Left renal pelvis (tissue), 4 donors: ENCODE measurements at places on chromosomes 6 and 20. TPM values are rescaled to one million over a fixed set of nuclear protein-coding genes. Genes with fewer than 3 reads are reported as not detected.

- DNase-seq: no peak
Measured at GRCh38 chr6:5657684-5658430, 348.9 kb downstream of the NRN1 start.

GRCh38 chr6:4185419-4185818, 50.0 kb upstream of the ECI2 start:
- no peak for DNase-seq

GRCh38 chr20:37345339-37346235, at the start of gene SRC:
Gene SRC (plus strand): TSS chr20:37346140. CDS start chr20:37384154, 38,014 bp downstream.
- DNase-seq: no peak

- no peak for DNase-seq
Measured at GRCh38 chr6:134680021-134680420, 269.9 kb downstream of the ALDH8A1 start.

- no peak for DNase-seq
Measured at GRCh38 chr20:57409316-57409671, 18.1 kb downstream of the RBM38 start.

- DNase-seq: no peak
Measured at GRCh38 chr6:141488488-141488887, 644.2 kb upstream of the GJE1 start.

DNA sequence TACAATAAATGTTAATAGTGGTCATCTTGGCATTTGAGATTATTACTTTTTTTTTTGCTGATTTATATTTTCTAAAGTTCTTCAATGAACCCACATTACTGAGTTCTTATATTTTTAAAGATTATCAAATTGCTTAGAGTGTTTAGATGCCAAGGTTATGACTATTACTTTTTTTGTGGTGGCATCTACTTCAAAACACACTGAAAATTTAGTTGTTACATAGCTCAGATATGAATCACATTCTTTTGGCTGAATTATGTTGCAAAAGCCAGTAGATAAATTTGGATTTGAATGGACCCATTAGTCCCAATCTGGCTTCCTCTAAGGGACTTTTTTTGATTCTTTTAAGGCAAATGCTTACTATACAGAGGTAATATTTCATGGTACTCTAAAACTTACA, 8.9 kb downstream of the UTRN start:
- no peak for DNase-seq

DNA sequence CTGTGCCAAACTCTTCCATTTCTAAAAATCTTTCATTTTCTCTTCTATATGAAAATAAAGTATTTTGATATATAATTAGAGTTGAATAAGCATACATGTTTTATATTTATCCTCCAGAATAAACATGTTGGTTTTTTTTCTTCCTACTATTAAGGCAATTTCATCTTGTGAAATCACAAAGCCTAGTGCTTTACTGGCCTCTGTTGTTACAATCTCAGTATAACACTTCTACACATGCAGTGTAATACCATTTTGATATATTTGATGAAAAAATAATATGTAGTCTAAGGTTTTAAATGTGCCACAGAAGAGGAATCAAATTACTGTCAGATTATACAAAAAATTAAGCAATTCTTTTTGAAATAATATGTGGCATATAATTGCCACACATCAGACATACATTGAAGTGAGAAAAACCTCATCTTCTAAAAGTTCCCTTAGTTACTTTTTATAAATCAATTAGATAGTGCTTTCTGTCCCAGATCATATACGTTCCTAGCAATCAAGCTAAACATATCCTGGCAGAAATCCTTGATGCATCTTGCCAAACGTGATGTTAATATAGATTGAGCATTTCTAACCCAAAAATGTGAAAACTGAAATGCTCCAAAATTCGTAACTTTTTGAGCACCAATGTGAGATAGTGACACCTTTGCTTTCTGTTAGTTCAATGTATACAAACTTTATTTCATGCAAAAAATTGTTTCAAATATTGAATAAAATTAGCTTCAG, 225.1 kb upstream of the MANEA start:
- no peak for DNase-seq

DNA sequence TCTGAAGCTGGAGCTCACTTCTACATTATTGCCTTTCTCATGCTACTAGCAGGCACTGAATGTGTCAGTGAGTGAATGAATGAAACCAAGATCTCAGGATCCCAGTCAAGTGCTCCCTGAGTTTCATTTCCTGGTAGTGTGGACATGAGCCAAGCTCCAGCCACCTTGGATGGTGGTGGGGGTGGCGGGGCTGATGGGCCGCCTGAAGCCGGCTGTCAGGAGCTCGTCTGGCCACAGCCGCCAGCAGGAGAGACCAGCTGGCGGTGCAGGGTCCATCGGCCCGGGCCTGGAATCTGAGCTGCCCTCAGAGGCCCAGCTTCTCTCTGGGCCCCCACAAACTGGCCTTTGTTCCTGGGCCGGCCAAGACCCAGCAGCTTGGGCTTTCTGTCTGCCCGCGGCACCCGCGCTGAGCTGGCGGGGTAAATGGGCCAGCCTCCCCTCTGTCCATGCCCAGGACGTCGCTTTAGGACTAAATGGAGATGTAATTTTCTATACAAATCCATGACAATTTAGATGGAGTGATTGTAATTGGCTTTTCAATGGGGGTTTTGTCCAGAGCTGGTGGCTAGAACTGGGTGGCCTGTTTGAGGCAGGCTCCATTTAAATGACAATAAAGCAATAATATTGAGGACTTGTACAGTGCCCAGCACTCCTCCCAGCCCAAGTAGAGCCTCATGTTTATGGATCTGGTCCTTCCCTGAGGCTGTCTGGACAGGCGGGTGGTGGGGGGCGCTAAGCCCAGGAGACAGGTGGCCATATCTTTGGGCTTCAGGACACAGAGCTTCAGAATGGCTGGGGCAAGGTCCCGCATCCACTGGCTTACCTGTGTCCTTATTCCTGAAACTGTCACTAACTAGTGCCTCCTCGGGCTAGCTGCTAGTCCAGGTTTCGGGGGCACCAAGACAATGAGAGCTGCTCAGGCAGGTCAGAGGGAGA, 43.5 kb downstream of the NOL4L start:
- DNase-seq: no peak

DNA sequence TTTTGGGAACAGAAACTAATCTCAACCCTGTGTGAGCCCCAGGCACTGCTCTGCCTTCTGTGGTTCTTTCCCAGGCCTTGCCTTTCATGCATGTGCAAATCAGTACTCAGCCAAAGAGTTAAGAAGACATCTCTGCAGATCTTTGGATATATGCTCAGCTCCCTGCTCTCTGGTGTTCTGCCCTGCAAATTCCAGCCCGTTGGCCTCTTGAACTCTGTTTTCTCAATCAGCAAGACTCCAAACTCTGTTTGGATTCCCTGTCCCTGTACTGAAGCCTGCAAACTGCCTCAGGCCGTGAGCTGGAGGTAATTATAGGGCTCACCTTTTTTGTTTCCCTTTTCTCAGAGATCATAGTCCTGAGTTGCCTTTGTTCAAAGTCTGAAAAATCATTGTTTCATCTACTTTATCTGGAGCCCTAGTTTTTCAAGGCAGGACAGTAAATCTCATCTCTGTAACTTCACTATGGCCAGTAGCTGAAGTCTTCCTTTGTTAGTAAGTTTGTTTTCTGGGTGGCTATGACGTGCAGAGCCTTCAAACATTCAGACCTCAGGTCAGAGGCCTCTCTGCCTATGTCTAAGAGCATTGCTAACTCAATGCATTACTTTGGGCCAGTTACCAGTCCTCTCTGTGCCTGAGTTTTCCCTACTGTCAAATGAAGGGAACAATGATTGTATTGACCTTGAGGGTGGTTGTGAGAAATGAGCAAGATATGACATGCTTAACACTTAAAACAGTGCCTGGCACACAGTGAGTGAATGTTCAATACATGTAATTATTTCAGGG, 15.9 kb upstream of the MDFI start:
- no peak for DNase-seq

DNA sequence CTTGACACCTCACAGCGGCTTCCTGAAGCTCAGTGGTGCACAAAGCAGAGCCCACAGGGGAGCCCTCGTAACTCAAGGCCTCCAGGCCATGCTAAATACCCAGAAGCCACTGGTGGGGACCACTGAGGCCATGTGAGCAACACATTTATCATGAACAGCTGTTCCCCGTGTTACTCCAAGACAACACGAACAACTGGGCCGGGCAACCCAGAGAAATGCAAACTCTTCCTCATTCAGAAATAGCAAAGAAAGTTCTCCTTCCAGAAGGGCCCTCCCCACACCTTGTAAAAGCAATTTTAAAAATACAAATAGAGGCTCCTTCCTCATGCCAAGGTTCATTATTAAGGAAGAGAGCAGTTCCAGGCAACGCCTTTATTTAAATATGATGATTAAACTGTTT, 36.3 kb upstream of the SLCO4A1 start:
- DNase-seq: no peak

DNA sequence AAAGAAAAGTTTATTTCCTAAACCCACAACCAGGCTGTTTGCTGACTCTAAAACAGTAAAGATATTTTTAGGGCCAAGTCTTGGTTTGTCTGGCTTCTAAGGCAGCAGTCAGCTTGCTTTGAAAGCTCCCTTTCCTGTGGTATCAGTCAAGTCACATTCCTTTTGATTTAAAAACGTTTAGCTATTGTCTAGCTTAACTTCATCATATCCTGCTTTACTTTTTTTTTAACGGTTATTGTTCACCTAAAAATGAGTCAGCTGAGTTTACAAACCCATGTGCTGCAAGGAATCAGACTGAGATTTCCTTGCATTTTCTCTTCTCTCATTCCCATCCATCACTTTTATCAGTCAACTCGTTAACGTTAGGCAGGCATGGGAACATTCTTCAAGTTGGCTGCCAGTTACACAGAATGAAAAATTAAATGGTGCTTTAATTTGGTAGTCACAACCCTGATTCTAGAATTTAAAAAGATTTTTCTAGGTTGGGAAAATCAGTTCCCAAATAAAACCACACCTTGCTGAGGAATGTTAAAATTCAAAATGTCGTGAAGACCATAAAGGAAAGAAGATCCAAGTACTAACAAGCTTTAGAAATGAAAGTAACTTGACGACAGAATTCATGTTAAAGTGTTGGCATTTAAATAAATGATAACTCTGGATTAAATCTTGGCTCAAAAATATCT, 45.9 kb downstream of the ELOVL5 start:
- no peak for DNase-seq

GPX5 gene
- not detected for polyA plus RNA-seq

CENPW gene
- 42.1 TPM for polyA plus RNA-seq

SIRPB1 gene
- 2.4 TPM for polyA plus RNA-seq

TCF15 gene
- 1.7 TPM for polyA plus RNA-seq

SGK2 gene
- 44.9 TPM for polyA plus RNA-seq

COL9A3 gene
- 17.5 TPM for polyA plus RNA-seq

HLA-A gene
- 116 TPM for polyA plus RNA-seq

MYCT1 gene
- 15.3 TPM for polyA plus RNA-seq

ADGRF1 gene
- 58.5 TPM for polyA plus RNA-seq

HLA-DPA1 gene
- polyA plus RNA-seq: 18.7 TPM

FILIP1 gene
- polyA plus RNA-seq: 3.0 TPM
